ENCODE measurements at places on chromosomes 5 and 9.

DNA sequence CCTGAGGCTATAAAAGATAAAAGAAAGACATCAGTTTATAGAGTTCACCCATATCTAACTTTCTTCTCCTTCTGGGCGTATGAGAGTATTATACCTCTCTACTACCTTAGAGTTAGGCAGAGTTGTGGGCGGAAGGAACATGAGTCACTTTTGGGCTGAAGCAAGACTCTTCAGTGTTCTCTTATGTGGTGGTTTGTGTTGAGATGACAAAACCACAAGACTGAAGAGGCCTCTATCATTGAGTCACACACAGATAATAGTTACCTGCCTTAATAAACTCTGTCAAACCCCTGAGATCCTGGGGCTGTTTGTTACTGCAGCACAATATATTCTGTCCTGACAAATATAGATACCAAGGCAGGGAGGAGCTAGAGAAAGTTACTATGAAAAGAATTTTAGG is 184.2 kb downstream of the EFNA5 start:
- no peak for DNase-seq

- DNase-seq, result no peak
These were observed 196.7 kb downstream of the SREK1 start for GRCh38 chr5:66340786-66341185.

DNA sequence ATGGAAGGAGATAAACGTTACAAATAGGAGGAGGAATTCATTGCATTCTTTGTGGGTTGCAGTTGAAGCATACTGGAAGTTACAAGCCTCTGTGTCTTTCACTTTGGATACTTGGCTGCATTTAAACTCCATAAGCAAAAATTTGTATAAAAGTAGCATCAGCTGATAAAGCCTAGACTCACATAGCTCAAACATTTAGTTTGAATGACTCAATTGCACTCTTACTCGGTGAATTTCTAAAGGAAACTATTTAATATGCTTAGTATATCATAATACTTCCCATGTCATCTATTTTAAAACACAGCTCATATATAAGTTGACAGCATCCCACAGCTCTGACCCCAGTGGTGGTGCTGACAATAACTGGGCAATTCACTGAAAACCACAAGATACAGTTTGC is 596.6 kb upstream of the ZNF608 start:
- no peak for DNase-seq

- no peak for DNase-seq
These were observed 15.2 kb downstream of the LIFR start for GRCh38 chr5:38541174-38541725.

- DNase-seq, result no peak
These were observed 136.4 kb downstream of the ICE1 start for GRCh38 chr5:5558638-5559527.

GRCh38 chr5:73482383-73483136 is 15.7 kb upstream of the BTF3 start:
- DNase-seq, result no peak

- no peak for DNase-seq
These were observed 31.9 kb upstream of the C5orf24 start for GRCh38 chr5:134813827-134814226.

DNA sequence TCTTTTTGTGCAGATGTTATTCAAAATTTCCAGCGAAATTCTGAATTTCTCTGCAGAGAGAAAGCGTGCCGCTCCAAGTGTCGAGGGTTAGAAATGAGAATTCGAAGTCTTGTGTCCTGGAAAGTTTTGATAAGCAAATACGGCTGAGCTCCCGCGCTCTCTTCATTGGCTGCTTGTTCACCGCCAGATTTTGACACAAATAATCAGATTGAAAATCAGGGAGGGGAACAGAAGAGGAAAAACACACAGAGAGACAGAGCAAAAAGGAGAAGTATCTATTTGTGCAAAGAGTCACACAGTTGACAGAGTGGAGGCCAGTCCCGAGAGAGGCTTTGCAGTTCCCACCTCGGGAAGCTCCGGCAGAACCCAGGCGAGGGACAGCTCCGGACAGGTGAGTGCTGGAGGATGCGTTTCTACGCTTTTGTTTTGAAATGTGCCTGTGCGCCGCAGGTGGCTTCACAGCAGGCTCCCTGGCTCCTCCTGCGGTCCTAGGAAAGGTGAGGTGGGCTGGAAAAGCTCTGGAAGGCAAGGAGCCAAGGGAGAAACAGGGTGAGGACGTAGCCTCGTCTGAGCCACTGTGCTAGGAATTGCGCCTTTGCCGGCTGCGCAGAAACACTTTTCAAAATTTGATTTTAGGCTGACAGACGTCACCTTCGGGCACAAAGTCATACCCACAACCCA is at the start of gene GFI1B:
TSS of gene GFI1B (plus strand) at position 244 of the 681 bp plus-strand sequence. CDS start 7,985 bp downstream, outside the sequence.
- DNase-seq, result no peak

DNA sequence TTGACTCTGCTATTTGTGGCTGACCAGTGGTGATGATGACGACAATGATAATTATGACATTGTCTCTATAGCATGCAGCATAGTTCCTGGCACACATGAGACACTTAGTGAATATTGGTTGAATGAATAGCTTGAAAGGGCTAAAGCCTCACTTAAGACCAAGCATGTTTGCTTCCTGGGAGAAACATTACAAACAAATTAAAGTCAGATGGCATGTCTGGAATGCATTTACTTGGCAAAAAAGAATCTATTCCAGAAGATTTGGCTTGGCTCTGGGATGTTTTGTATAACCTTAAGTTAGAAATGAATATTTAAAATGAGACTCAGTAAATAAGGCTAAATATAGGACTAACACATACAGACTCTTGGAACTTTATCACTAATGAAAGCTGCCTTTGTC is 21.6 kb downstream of the GAS1 start:
- no peak for DNase-seq

DNA sequence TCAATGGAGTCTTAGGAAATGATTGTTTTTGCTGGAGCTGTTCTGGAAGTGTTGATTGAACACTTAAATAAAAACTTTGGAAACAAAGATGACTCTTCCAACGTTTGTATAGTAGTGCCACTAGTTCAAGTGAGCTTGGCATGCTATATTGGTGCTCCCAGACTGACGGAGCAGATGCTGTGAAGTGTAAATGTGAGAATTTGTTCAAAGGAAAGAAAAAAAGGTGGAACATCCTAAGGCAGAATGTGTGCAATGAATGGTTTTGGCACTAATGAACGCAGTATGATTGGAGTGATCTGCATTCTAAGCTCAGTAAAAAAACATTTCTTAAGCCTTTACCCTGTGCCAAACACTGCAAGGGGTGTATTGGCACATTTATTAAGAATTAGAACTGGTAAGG is 69.8 kb downstream of the ZNF474 start:
- no peak for DNase-seq

DNA sequence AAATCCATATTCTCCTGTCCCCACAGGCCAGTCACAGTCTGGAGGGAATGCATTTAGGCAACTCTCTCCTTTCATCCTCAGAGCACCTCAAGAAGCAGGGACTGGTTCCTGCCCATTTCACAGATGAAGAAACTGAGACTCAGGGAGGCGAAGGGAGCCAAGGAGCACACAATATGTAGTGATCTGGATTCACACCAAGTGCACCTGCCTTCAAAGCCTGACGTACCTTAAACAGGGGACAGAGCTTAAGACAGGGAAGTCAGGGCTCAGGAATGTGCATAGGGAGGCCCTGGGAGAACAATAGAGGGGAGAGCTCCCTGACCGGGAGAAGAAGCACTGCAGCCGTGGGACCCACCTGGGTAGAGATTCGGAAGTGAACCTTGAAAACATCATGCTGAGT is 83.0 kb downstream of the GABBR2 start:
- no peak for DNase-seq

DNA sequence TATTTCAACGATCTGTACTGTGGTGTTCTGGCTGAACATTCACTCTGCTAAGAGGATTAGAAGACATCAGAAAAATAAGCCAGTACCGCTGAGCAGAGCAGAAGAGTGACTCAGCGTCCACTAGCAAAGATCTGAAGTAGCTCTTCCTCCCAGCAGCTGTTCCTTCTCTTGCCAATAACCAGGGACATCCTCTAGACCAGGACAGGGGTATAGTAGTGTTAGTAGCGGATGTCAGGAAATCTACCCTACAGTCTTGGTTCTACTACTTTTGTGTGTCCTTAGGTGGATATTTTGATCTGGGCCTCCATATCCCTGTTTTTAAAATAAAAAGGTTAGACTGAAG is 103.6 kb downstream of the TSSK1B start:
- DNase-seq, result no peak

- DNase-seq, result no peak
These were observed 3.4 kb downstream of the MEIKIN start for GRCh38 chr5:131942016-131942415.

GRCh38 chr9:5896863-5897262 is 6.2 kb downstream of the MLANA start:
- no peak for DNase-seq

Measured in right renal pelvis (tissue), 4 donors.